ENCODE measurements at places on chromosomes 12 and 14.

DNA sequence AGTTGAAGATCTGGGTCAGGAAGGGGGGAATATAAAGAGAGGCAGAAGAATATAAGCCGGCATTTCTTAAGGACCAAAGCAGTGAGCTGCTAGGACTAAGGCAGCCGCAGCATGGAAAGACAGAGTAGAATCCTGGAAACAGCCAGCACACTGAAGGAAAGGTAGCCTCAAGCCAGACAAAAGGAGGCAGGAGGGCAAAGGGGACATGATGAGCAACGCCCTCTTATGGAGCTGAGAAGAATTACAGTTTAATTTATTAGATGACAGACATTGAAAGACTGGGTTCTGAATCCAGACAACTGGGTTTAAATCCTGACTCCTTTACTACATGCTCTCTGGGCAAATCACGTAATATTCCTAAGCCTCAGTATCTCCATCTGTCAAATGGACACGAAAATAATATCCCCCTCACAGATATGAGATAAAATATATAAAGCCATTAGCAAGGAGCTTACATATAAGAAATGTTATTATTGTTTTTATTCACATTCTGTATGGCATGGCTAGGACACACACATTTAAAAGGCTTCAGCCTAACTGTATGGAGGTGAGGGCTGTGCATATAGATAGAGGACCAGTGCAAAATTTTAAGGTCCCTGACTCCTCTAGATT is 8.1 kb upstream of the PCED1B start:
- DNase-seq = peak; percentile 80

DNA sequence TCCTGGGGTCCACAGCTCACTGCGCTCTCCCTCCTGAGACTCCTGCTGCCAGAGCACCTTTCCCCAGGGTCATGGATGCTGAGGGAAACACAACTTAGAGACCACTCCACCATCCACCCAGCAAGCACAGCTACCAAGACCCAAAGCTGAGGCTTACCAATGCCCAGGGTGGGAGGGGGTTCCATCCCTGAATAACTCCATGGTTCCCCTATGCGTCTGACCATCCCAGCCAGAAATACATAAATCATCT is 36.3 kb downstream of the DAD1 start:
- no peak for DNase-seq

- no peak for DNase-seq
These were observed 340.7 kb downstream of the SLC16A7 start for GRCh38 chr12:59936534-59936933.

- DNase-seq = peak; percentile 95
These were observed 42.2 kb downstream of the TAOK3 start for GRCh38 chr12:118330421-118331018.
